ENCODE measurements at places on chromosomes 2 and 18. TPM values are rescaled to one million over a fixed set of nuclear protein-coding genes. Genes with fewer than 3 reads are reported as not detected.

DNA sequence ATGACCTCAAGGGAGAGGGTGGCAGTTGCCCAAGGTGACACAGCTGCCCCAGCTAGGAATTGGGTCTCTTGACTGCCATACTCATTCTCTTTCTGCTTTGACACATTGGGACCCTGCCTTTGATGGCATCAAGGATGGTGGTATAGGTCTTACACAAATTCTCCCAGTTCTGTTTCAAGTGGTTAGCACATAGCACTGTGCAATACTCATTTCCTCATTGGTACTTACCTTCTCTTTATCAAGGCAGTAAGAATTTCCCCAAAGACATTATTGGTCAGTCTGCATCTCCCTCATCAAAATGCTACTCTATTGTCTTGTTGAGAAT, 35.9 kb upstream of the CCDC93 start:
- no peaks in the 10 kb centered on the region for H3K36me3 ChIP-seq
- H3K27me3 ChIP-seq = no peaks in the 10 kb centered on the region
- H3K27ac ChIP-seq = no peak overlapping the region
- H3K4me3 ChIP-seq = no peak overlapping the region
- no peak for DNase-seq

Gene GKN2
- total RNA-seq = not detected

DNA sequence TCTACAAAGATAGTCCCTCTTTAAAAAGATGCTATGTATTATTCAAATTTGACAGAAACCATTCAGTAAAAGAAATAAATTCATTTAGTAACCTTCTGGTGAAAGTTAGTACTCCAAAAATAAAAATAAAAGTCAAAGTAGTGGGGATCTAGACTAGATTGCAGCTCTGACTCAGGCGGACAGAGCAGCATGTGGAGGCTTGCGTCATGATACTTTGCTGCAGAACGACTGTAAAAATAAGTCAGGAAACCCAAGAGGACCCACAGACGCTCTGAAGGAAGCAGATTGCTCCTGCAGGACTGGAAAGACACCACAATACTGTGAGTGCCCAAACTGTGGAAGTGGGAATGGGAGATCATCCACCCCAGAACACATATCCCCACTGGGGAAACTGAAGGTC, 301.9 kb downstream of the RIT2 start:
- H3K27me3 ChIP-seq = no peaks in the 10 kb centered on the region
- H3K4me3 ChIP-seq = no peak overlapping the region
- no peaks in the 10 kb centered on the region for H3K4me1 ChIP-seq
- no peak overlapping the region for H3K27ac ChIP-seq
- H3K36me3 ChIP-seq = no peaks in the 10 kb centered on the region

DNA sequence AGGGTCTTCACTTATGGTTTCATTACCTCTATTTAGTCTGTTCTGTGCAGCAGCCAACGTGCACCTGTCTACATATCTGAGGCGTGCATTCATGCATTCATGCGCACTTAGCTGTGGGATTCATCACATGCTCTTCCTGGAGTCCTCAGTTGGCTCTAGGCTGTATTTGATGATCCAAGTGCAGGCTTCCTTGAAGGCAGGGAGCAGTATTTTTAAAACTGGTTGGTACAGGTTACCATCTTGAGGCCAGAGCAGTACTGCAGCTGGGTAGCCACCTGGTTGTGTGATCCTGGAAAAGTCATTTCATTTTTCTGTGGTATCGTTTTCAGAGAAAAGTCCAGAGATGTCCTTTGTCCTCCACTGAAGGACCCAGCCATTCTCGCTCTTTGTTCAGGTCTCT, 109.8 kb downstream of the EN1 start:
- no peak for DNase-seq
- no peaks in the 10 kb centered on the region for H3K27me3 ChIP-seq

DNA sequence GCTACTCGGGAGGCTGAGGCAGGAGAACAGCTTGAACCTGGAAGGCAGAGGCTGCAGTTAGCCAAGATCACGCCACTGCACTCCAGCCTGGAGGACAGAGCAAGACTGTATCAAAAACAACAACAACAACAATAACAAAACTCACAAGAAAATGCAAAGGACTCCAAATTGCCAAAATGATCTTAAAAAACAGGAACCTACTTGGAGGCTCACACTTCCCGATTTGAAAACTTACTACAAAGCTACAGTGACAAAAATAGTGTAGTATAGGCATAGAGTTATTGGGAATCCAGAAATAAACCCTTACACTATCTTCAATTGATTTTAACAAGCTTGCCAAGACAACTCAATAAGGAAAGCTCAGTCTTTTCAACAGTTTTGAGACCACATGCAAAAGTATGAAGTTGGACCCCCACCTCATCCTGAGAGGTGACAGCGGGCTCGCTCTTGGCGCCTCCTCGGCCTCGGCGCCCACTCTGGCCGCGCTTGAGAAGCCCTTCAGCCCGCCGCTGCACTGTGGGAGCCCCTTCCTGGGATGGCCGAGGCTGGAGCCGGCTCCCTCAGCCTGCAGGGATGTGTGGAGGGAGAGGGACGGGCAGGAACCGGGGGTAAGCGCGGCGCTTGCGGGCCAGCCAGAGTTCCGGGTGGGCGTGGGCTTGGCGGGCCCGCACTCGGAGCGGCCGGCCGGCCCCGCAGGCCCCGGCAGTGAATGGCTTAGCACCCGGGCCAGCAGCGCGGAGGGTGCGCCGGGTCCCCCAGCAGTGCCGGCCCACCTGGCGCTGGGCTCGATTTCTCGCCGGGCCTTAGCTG, 18.3 kb upstream of the ACVR2A start:
- no peaks in the 10 kb centered on the region for H3K36me3 ChIP-seq
- no peak overlapping the region for H3K4me3 ChIP-seq
- DNase-seq = no peak
- no peaks in the 10 kb centered on the region for H3K27me3 ChIP-seq

Gene SLC16A14
- 0.74 TPM for total RNA-seq

DNA sequence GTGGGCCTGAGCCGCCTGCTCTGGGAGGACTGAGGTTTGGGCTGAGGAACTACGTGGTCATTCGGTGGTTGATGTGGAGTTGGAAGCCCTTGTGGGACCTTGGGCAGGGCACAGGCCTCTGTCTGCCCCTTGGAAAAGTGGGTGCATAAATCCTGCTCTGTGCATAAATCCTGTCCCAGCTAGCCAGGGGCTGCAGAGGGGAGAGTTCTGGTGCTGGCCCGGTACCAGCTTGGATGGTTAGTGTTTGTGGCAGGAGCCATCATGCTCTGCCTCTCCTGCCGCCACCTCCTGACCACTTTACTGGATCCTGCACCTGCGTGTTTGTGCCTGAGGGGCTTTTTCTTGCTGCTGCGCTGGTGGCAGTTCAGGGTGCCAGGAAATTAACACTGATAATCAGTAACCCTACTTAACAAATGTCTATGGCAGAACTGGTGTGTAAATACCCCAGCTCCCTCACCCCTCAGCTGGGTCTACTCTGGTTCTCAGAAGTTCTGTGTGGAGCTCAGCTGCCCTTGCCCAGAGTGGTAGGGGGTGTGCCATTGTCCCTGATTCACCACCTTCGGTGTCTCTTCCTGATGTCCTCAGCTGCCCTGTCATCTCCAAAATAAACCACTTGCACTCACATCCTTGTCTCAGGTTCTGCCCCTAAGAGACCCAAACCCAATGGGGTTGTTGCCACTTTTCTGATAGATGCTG, 156.8 kb downstream of the GLI2 start:
- no peaks in the 10 kb centered on the region for H3K27me3 ChIP-seq
- DNase-seq = no peak
- no peak overlapping the region for H3K4me3 ChIP-seq
- no peaks in the 10 kb centered on the region for H3K36me3 ChIP-seq
- H3K27ac ChIP-seq = no peak overlapping the region

Gene ANKRD30B
- not detected for total RNA-seq

Data from right lobe of liver (tissue), 6 donors.